T-helper 9 cell (primary cell): ENCODE measurements at places on chromosomes 16 and 17.

DNA sequence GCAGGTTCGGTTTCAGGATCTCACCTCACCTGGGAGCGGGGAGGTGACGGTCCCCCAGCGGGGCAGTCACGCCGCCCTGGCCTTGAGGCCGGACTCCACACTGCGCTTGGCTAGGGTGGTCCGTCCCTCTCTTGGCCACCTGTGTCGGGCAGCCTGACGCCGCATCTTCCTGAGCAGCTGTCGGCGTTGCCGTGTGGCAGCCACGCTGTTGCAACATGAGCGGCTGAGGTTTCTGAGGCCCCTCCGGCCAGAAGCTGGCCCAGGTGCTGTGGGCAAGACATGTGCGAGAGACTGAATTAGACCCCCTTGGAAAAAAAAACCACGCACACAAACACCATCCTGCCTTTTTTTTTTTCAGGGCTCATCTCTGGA is 49.2 kb downstream of the IRF8 start:
- DNase-seq: no peak

DNA sequence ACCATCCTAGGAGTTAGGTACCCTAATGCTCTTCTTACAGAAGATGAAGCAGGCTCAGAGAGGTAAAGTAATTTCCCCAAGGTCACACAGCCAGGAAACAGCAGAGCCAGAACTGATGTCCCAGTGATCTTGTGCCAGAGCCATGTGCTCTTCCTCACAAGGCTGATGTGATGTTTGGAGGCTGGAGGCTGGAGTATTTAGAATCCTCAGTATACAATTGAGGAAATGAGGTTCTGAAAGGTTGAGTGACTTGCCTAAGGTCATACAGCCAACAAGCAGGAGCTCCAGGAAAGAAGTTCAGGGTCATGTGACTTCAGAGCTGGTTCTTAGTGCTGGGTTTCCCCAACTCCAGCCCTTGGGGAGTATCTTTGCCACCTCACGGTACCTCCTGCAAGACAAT is 18.5 kb downstream of the ITPRIPL2 start:
- DNase-seq: no peak

DNA sequence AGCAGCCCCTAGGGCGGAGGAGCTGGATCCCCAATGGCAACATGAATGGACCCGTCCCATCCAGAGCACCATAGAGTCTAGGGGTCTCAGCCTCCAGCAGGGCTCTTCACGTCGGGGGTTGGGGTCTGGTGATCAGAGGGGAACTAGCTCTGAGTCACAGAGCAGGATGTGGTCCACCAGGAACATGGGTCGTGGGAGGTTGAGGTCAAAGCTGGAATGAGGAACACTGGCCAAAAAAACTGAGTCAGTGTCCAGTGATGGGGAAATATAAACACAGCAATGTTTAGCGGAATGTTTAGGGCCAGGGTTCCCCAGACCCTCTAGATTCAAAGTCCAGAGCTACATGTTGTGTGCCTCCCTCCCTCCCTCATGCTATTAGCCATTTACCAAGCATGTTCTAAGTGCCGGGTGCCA is 79.1 kb upstream of the C16orf82 start:
- DNase-seq: no peak

GRCh38 chr16:2614761-2615191 is 67.5 kb upstream of the KCTD5 start:
- no peak for DNase-seq
